ENCODE measurements at places on chromosomes 6 and 20.

DNA sequence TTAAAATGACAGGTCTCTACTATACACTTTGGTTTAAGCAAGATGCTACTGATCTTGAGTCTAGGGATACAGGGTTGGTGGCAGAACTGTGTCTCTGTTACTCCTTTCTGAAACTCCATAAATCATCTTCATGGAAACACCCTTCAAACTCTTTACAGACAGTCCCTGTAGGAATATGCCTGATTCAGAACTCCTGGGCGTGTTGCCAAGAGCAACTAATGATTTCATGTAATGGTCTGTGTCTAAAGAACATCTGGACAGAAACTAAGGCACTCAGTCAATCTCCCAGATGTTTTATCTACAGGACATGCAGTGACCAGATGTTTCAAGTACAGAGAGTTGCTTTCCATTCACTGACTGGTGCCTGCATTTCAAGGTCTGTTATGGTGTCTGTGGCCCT, 464.4 kb upstream of the CHD6 start:
- no peak for DNase-seq

DNA sequence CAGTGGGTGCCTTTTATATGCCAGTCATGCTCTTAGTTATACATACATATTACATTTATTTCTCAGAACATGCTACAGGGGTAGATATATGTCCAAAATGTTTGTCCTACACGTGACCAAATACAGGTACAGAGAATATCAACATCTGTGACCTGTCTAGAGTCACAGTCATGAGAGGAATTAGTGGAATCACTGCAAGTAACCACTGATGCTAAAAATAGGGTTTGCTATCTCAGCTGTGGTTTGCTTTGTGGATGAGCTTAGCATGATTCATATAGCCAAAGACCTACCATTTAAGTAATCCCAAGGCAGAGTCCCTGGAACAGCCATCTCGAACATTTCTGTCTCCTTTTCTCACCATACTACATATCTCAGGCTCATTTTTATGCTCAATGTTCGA, 32.3 kb downstream of the GSTA3 start:
- DNase-seq: no peak

DNA sequence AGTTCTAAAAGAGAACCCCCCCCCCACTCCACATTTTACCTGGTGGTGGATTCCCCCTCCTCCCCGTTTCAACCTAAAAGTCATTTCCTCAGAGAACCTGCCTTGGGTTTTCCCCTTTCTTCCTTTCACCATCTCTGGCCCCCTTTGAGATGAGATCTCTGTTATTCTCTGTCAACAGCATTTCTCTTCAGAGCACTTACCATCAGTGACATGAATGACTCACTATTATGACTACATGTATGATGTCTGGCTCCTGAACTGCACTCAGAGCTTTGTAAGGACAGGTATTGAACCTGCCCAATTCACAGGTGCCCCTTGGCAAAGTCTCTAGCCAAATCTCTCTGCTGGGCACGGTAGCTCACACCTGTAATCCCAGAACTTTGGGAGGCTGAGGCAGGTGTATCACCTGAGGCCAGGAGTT, 61.4 kb upstream of the JARID2 start:
- peak; percentile 4 for DNase-seq

- no peak for DNase-seq
Measured at GRCh38 chr6:91667596-91667995, 1080.7 kb upstream of the MAP3K7 start.

DNA sequence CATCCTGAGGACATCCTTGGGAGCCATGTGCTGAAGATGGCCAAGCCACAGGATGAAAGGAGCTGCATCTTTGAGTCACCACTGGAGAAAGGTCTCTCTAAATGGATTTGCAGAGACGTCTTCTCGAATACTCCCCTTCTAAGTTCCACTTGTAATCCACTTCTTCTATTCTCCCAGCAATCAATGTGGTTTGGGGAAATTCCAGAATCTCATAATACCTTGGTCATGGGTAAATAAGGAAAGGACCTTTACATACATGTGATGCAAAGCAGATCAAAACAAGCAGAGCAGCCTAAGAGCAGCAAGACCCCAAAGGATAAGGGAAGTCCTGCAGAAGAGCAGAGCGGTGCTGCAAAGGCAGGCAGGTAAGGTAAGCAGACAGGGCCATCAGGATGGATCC, 35.3 kb downstream of the TRIM38 start:
- DNase-seq: no peak

DNA sequence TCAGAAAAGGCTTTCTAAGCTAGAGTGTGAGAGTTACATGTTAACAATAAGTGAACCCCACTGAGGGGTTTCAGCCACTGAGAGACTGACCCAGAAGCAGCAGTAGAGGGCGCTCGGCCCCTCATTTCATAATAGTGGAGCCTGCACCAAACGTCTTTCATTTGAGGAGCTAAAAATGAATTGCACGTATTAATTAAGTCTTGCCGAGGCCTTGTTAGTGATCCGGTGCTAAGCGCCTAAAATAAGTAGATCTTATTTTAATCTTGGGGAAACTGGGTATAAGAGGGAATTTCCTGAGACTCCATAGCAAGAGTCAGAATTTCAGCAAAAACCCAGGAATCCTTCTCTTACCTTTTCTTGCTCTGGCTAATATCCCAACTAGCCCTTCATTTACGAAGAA, 209.7 kb downstream of the FARS2 start:
- peak; percentile 74 for DNase-seq

DNA sequence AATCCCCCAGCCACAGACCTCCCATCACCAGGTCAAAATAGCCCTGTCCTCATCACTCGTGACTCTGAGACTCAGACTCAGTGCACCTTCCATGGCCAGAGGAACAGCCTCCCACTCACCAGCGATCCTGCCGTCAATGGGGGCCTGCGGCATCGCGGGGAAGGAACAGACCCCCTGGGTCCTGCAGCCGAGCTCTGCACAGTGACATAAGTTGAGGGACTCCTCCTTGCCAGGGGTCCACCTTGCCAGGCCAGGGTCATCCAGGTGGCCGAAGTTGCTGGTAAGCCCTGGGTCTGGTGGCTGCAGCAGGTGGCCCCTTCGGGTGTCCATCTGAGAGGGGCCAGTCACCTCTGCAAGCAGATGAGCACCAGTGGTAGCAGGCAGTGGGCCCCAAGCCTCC, 16.3 kb downstream of the ETV7 start:
- DNase-seq: no peak

DNA sequence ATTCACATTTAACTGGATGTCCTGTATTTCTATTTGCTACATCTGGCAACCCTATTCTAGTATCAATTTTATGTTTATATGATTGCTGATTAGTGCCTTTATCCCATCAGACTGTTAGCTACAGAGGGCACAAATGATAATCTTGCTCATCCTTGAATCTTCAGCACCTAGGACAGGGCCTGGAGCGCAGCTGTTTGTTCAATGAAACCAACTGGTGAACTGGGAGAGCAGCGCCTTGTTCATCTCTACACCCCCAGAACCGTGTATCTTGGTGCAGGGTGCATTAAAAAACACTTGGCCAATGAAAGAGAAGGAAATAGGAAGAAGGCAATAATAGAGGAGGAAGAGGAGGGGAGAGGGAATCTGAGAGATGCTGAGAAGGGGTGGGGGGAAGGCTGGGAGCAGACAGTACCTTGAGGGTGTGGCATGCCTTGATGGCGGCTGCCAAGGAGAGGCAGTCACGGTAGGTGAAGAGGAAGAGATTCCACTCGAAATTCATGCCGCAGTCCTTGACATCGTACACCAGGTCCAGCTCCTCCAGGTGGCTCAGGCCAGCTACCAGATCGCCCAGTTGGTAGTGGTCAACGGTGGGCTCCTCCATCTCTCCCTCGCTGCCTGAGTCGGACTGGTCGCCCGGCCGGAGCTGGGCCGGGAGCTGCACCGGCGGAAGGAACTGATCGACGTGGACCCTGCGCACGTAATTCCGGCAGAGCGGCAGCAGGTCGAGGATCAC, 15.5 kb downstream of the TMEM151B start:
- DNase-seq: no peak

DNA sequence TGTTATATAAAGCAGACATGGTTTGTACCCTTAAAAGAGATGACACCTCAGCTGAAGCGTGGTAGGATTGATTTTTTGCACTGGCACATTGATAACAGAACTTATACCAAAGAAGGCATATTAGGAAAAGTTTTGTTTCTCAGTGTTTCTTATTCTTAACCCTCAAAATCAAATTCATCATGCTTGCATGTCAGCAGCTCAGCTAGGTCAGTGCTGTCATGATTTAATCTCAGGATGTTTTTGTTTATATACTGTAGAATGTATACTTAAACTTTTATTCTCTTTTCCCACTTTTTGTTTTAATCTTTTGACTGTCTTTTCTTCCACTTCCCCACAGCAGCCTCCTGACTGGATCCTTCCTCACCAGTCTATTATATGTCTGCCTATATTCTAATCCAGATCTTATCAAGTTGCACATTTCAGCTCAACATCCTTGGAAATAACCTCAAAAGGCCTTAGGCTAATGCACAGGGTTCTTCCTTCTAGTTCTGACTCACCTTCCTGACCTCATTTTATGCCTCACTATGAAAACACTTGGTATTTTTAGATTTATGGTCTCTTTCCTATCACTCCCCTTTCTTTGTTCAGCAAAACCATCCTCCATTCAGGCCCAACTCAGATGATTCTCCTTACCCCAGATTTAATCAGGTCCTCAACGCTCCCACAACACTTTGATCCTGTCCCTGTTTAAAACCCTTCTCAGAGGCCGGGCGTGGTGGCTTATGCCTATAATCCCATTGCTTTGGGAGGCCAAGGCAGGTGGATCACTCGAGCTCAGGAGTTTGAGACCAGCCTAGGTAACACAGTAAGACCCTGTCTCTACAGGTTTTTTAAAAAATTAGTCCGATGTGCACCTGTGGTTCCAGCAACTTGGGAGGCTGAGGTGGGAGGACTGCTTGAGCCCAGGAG, 7.2 kb downstream of the HEBP2 start:
- no peak for DNase-seq

DNA sequence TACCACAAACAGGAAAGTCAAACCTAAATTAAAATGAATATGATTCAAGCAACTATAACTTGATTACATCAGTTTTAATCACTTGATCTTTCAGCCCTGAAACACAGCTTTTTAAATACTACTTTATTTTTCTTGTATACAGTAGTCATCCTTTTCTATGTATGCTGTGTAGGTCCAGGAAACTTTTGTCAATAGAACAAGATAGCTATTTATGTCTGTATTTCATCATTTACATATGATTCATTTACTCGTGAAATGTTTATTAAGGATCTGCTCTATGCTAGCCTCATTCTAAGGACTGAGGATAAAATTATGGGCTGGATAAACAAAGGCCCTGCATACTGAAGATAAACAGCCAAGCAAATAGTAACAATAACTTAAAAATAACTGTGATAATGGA, 930.2 kb downstream of the TFAP2A start:
- no peak for DNase-seq

GRCh38 chr6:69019832-69020231, 384.8 kb downstream of the ADGRB3 start:
- DNase-seq: no peak

- no peak for DNase-seq
Measured at GRCh38 chr6:144140867-144141266, 9.4 kb upstream of the STX11 start.

DNA sequence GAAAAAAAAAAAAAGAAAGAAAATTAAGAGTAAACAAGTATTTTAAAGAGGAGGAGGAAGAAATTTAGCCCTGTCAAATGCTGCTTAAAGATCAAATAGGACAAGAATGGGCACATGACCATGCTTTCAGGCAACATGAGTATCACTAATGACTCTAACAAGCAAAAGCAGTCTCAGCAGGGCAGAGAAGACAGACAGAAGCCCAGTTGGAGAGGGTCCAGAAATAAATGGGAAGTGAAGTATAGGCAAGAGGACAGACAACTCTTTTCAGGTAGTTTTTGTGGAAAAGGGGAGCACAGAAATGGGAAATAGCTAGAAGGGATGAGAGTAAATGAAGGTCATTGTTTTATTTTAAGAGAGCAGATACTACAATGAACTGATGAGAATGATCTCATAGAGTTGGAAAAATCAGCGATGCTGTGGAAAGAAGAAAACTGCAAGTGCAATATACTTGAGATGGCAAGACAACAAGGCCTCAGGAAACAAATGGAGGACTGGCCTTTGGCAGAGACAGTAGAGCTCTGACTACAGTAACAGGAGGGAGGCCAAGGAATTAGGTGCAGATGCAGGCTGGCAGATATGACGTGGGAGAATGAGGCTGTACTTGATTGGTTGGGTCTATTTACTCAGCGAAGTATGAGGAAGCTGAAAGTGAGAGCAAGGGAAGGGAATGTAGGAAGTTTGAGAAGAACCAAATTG, 40.3 kb downstream of the KIF6 start:
- no peak for DNase-seq

GRCh38 chr20:63123331-63123741, 92.6 kb downstream of the YTHDF1 start:
- DNase-seq: no peak

- no peak for DNase-seq
Measured at GRCh38 chr20:41005361-41005729, 23.3 kb upstream of the TOP1 start.

DNA sequence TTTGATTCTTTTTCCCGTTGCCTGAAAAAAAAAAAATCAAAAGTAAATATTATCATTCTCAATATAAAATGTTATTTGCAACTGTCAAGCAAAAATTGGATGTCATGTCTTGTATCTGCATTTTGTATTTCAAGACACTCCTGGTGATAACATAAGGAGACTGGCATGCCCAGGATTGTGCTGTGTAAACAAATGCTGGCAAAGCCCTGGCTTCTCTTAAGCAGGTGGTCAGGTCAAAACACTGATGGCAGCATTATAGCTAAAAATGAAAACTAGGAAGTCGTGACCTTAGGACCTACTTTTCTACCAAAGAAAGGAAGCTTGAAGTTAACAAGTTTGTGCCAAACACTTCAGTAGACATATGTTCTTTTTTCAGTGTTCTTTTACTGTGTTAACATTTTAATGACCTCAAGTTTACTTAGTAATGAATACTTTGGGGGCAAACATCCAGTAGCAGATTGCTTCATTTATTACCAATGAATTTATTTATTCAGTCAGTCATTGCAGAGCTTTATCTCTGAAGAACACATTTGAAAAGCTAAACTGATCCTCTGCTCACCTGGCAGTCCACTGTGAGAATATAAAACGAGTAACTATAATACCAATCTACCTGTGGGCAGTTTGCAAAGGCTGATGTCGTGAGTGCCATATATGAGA, 243.1 kb upstream of the FLRT3 start:
- DNase-seq: no peak

DNA sequence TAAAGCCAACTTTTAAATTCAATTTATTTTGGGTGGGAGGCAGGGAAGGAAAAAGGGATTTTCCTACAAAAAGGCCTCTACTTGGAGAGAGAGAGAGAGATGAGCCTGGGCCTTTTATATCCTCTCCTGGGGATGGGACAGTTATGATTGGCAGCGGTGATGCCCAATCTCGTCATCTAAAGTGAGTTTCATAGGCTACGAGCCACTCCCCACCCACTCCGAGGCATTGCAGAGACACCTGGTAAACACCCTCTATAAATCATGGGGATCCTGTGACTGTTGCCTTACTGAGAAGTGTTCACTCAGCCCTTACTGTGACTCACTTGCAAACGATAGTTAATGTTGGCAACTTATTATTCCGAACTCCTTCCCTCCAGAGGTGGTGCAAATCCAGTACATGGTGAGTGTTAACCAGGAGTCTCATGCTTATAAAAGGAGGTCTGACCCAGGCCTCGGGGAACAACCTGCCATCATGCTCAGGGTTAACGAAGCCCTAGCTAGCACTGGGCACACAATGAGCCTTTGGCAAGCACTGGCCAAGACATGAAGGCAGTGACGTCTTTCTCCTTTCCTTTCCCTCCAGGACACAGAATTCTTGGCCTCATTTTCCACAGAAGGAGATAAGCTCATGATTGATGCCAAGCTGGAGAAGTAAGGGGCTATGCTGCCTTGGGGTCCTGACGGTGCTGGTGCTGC, 20.5 kb downstream of the BPIFB4 start:
- no peak for DNase-seq

- DNase-seq: no peak
Measured at GRCh38 chr20:32007787-32008616, 2.2 kb upstream of the CCM2L start.

Measured in naive thymus-derived CD4-positive, alpha-beta T cell (primary cell).